ENCODE measurements at places on chromosomes 12 and 14.

GRCh38 chr12:27688671-27689070 is 7.6 kb upstream of the REP15 start:
- no peak for DNase-seq

DNA sequence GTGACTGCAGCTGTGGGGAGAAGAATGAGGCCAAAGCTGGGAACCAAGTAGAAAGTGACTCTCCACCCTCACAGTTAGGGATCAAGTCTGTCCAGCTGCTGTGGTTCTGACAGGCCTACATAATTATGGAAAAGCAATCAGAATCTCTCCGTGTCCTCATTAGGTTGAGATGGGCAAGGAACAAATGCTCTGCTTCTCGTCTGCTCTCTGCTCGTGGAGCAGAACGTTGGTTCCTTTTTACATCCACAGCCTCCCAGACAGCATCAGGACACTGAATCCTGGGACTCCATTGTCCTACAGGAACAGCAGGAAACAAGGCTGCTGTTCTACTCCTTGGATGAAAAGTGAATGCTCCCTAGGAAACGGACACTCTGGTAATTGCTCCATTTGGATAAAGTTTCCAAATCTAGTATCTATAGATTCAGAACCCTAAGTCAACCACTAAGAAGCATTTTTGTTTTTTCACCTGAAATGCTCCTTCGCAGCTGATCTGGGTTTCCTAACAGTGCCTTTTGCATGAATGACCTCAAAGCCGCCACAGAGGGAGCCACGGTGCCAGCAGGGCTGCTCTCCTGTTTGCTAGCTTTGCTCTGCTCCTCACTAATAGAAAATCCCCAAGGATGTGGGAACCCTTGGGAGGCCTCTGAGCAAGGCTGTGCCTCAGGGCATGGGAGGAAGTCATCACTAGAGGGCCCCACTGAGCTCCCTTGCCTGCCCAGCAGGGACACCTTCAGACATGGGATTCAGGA is 102.0 kb downstream of the EGLN3 start:
- DNase-seq, result peak; percentile 98

GRCh38 chr14:92039063-92039718 is 668 bp downstream of the TRIP11 start:
- DNase-seq, result peak; percentile 75

DNA sequence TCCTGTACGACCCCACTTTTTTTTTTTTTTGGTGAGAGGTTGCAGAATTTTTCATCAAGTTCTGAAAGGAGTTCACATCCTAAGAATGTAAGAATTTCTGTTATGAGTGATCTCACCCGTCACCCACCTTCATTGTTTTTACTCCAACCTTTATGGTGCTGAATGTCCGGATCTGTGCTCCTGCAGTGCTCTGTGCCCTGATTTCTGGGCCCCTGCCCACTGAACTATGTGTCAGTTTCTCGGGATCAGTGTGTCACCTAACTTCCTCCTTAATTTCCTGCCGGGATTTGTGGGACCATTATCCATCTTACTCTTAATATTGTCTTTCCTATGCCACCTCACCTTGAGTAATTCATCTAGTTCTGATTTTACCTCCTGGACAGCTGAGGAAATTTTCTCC is 11.6 kb downstream of the RASSF8 start:
- no peak for DNase-seq

- no peak for DNase-seq
Observed at GRCh38 chr12:89863493-89863938, 154.9 kb upstream of the ATP2B1 start.

- no peak for DNase-seq
Observed at GRCh38 chr12:51540996-51541395, 50.0 kb upstream of the SCN8A start.

- no peak for DNase-seq
Observed at GRCh38 chr14:31270196-31270772, 62.7 kb upstream of the HECTD1 start.

GRCh38 chr12:46659824-46660223 is 166.0 kb downstream of the SLC38A4 start:
- DNase-seq, result no peak

GRCh38 chr12:19186722-19187661 is 57.5 kb downstream of the PLEKHA5 start:
- no peak for DNase-seq

DNA sequence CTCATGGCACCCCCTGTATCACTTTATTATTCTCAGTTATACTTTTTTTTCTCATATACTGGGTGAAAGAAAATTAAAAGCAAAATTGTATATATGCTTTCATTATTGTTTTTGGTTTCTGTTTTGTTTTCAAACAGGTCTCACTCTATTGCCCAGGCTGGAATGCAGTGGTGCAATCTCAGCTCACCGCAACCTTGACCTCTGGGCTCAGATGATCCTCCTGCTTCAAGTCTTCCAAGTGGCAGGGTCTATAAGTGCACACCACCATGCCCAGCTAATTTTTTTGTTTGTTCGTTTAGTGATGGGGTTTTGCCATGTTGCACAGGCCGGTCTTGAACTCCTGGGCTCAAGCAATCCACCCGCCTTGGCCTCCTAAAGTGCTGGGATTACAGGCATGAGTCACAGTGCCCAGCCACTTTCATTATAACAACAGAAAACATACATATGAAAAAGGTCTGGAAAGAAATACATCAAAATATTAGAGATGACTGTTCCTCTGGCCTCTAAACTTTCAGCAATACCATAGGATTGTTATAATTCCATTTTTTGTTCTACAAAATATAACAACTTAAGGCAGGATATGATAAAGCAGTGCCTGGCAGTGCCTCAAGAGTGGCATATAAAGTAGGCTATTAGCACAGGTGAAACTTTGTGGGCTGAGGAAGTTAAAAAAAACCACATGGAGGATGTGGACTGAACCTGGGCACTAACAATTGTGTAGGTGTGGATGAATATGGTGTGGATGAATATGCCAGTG is 5.8 kb upstream of the NTN4 start:
- DNase-seq, result no peak

DNA sequence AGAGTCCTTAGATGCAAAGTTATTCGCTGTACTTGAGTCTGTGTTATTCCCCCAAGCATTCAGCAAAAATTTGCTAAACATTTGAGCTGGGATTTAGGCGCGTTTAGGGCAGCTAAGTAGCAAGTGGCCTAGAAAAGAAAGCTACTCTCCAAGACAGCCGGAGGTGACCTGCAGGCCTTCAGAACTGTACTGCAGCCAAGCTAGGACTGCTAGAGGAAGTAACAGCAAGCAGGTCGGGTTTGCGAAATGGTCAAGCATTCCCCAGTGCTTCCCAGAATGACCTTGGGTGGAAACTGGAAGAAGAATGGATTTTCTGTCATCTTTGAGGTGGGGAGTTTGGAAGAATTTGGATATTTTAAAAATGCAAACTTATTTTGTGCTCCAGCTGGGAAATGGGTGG is 287.5 kb downstream of the FOXN3 start:
- DNase-seq, result no peak

DNA sequence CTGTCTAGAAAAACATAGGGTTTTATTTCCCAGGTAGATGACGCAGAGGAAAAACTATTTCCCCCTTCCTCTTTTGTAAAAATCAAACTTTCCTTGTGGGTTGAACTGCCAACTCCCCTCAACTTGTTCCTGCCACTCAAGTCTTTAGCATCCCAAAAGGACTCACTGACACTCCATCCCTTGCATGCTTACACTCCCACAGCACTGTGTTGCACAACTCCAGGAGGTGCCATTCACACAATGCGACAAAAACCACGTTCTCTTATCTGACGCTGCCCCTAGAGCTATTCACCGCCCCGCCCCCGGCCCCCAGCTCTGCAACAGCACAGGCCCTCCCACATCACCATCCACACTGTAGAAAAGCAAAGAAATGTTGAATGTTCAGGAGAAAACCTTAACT is 16.9 kb upstream of the STON2 start:
- no peak for DNase-seq

GRCh38 chr12:45933504-45933903 is 56.9 kb downstream of the SCAF11 start:
- no peak for DNase-seq

DNA sequence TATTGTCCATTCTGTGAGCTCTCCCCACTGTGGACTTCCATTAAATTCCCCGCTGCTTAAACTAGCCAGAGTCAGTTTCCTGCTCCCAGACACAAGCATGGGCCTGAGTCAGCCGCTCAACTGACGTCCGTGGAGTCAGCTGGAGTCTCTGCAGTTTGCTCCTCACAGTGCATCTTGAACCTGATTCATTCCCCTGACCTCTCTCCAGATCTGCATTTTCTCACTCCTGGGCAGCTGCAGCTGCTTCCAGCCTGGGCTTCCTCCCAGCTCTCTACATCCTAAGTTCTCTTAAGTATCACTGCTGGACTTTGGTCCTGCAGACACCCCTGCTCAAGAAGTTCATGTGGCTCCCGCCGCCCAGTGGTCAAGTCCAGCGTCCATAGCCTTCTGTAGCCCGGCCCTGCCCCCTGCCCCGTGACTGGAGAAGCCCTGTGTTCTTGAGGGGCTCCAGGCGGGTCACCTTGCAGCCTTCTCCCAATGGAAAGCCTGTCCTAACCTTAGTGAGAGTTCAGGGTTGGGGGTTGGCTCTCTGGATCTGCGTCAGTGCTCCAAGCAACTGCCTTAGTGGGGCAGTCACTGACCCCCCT is 20.0 kb downstream of the NFKBIA start:
- DNase-seq, result no peak

DNA sequence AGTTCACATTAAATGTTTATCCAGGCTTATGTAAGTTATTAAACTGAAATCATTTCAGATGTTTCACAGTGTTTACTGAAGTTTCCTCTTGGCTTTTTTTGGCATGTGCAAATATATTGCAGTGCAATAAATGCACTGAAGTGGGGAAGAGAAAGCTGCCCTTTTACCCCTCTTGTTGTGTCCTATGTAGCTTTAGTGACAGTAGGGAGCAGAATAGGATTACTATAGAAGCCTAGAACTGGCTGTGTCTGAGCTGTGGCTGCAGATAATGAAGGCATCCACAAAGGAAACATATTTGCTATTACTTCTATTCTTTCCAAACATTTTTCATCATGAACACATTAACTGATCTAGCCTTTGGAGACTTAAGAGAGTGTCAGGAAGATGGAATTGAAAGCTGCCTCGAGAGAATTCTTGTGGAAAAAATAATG is 24.1 kb upstream of the CNTN1 start:
- no peak for DNase-seq

- DNase-seq, result no peak
Observed at GRCh38 chr12:59080101-59080500, 159.8 kb upstream of the LRIG3 start.

DNA sequence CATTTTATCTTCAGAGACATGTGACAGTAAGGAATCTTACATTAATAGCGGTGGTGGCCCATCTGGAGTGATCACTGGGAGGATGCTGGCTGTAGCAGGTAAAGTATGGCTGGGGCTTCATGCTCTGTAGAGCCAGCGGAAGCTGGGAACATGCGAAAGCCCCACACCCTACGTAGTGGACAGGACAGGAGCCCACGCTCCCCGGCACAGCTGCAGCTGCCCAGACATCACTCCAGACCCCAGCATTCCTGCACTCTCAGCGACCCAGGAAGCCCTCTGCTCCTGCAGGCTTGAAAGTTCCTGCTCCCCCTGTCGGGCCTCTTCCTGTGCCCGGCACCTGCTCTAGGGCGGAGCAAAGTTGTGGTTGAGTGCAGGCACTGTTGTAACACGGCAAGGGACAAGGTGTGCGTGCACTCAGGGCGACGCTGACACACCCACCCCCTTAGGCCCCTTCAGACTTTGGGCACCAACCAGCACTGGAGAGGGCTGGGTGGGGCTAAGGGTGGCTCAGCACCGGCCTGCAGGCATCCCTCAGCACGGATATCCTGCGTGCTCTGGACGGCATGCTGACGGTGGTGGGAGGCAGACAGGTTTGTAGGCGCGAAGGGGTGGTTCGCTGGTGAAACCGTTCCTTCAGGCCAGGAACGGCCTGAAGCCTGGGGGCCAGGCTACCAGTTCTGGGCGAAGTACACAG is 568.3 kb downstream of the FSCB start:
- no peak for DNase-seq

GRCh38 chr14:59085207-59085739 is 103.2 kb upstream of the DAAM1 start:
- DNase-seq, result no peak

GRCh38 chr12:18953505-18953904 is 176.0 kb upstream of the PLEKHA5 start:
- DNase-seq, result no peak

DNA sequence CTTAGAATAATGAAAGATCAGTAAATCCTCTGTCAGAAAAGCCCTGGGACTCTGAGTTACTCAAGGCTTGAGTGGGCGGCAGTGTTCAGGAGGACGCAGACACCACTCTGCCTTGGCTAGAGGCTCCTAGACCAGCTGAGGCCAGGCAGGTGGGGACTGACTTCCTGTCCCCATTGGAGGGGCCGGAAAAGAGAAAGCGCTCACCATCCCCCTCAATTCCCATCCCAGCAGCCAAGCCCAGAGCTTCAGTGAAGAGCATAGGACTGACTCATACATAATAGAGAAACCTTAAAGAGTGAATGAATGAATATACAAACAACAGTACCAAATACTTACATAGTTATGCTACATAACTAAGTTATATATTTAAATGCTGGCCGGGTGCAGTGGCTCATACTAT is 62.0 kb downstream of the PLEKHG7 start:
- no peak for DNase-seq

- DNase-seq, result no peak
Observed at GRCh38 chr14:103304706-103305105, 29.3 kb upstream of the EIF5 start.

DNA sequence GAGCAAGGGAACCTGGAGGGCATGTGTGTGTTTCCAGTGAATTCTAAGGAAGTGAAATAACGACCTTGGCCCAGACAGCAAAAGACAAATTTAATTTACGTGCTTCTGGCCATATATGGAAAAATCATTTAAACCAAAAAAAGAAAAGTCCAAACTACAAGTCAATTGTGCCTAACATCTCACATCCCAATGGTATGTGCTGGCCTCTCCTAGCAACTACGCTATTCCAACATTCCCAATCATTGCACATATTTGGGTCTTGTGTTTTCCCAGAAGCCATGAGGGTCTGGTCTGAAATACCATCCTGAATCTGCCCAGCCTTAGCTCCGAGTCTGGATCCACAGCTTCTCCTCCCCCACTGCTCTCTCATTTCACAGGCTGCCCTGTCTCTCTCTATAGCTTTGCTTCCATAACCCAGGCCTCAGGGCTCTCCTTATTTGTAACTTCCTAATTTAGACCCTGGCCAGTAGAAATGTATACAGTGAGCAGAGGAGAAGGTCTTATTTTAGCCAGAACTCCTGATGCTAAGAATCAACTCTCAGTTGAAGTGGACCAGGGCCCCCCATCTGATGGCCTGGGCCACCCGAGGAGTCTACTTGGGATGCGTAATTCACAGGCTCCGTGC is 224.6 kb downstream of the ANO2 start:
- no peak for DNase-seq

DNA sequence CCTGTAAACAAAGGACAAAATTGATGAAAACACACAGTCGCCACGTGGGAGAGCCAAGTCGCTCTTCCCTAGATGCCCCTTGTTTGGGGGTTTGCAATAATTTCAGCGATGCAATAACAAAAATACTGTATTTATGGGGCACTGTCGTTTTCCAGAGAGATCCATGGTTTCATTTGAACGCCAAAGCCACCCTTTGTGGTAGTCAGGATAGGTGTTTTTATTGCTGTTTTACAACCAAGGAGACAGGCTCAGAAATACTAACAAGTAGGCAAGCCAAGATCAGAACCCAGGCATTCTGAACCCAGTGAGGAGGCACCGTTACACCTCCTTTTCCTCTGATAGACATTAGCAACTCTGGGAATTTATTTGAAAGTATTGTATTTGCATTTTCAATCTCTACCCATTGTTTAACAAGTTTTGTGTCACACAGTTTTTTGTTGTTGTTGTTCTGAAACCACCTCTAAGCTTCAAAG is 831 bp upstream of the BTBD7 start:
- DNase-seq, result peak; percentile 48
